Foreskin fibroblast (primary cell): ENCODE measurements at places on chromosomes 5 and 9.

DNA sequence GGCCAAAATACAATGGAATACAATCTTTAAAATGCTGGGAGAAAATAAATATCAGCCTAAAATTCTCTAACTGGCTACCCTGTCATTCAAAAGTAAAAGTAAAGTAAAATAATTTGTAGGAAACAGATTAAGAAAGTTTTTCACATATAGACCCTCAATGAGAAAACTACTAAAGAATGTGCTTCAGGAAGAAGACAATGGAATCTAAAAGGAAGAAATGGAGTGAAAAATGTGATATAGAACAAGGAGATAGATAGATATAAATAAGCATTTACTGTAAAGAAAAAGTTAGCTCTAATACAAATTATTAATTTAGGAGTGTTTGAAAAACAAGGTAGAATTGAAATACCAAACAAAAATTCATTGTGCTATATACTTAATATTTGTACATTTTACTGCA, 368.6 kb upstream of the MPDZ start:
- no peak for DNase-seq

DNA sequence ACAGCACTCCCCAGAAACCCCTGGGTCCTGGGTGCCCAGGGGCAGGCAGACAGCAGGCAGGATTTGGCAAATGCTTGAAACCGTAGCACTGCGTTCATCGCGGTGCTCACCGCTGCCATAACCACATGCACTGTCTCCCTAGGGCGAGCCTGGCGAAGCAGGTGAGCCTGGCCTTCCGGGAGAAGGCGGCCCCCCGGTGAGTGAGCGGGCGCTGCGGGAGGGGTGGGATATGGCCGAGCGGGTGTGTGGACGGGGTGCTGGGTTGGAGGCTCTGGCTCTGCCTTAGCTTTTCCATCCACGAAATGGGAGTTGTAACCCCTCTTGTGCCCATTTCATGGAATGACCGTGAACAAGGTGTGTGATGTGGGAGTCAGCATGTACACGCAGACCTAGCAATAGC, 66.8 kb upstream of the FCN2 start:
- no peak for DNase-seq

DNA sequence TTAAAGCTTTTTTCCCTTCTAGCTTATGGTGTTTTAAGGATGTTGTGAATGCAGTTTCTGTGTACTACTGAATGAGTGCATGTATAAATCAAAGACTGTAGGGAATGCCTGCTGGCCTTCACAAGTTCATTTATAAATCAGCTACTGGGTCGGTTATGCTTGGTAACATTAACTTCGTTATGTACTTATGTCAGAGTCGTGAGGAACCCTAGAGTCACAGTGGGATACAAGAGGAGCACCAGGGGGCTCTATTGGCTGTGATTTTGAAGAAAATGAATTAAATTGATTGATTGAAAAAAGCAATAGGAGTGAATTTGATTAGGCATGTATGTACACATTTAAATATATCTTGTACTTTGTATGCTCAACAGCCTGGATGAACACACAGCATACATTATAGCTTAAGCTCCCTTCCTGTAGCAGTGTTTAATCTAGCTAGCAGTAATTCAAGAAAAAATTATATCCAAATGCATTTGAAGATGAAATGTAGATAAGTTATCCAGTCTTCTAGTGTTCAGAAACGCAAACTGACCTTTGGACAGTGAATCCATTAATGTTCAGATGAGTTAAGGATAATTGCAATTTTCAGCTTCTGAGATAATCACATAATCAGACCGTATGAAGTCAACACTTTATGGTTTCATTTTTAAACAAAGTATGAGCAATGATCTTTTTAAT, 204.2 kb downstream of the KDM4C start:
- DNase-seq: no peak

- DNase-seq: no peak
Measured at GRCh38 chr5:124104344-124104743, 592.4 kb downstream of the CSNK1G3 start.

DNA sequence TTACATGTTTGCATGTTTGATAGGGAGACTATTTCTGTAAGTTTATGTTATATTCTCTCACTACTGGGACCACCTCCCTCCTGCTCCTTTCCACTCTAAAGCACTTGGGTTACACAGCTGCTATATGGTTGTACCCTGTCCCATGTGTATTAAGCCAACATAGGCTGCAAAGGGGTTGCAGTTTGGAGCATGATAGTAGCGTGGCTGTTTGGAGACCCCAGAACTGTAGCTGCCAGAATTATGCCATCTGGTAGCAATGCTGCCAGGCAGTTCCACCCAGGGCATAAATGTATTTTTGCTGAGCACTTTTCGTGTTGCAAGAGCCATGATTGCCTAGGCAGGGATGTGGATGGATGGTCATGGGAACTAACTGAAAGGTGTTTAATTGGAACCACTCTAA, 81.8 kb downstream of the CNTLN start:
- no peak for DNase-seq

DNA sequence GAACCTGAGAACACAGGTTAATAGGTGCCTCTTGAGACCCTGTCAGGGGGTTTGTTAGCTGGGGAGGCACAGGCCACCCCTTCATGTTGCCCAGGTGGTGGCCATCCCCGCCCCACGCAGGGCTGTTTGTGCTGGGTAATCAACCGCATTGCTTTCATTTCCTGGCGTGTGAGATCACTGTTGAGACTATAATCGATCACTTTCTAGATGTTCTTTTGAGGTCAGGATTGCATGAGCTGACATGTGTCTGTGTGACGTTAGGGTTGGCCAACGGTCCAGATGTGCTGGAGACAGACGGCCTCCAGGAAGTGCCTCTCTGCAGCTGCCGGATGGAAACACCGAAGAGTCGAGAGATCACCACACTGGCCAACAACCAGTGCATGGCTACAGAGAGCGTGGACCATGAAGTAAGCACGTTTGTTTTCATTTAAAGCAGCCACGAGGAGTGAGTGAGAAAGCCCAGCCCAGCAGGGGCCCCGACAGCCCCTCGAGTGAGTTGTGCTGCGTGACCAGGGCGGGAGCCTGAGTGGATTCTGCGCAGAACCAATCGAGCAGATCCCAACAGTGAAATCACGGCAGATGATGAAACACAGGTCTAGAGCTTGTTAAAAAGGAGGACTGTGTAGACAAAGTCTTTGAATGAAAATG, 115.0 kb upstream of the CACNA1B start:
- peak; percentile 75 for DNase-seq

DNA sequence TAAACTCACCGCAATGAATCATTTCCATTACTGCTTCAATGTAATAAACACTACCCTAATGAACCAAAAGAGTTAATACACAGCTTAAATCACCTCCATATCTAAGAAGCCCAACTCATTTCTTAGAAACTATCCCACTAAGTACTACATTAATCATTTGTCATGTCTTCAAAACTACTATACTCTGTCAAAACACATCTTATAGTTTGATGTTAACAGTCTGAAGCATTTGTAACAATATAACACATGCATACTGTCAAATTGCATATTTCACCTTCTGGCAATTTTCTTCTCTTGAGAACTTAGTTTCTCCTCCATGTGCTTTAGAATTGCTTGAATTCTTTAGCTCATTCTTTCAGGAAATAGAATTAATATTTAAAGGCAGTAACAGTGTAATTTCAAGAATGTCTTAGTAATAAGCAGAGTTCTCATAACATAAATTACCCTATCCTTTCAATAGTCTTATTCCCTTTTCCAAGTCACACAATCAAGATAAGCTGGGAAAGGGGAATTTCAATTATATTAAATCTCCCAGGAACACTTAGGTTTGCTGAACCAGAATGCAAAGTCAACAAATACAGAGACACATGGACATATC, 199.7 kb downstream of the ATPSCKMT start:
- no peak for DNase-seq

DNA sequence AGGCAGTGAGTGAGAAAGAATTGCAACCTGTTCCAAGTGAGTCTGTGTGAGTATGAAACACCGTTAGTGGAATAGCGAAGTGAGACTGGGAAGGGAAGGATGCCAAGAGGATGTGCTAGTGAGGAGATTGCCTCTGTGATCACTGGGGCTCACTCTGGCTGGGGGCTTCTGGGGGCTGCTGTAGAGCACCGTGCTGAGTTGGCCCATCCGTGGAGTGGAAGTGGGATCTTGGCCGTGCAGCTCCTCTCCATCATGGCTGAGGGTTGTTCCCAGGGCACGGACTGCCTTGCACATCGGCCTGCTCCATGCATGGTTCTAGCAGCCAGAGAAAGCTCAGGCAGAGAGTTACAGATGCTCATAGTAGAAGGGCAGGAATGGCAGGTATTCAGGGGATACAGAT, 236.1 kb downstream of the AGTPBP1 start:
- no peak for DNase-seq
